ENCODE measurements at places on chromosomes 3 and 15.

DNA sequence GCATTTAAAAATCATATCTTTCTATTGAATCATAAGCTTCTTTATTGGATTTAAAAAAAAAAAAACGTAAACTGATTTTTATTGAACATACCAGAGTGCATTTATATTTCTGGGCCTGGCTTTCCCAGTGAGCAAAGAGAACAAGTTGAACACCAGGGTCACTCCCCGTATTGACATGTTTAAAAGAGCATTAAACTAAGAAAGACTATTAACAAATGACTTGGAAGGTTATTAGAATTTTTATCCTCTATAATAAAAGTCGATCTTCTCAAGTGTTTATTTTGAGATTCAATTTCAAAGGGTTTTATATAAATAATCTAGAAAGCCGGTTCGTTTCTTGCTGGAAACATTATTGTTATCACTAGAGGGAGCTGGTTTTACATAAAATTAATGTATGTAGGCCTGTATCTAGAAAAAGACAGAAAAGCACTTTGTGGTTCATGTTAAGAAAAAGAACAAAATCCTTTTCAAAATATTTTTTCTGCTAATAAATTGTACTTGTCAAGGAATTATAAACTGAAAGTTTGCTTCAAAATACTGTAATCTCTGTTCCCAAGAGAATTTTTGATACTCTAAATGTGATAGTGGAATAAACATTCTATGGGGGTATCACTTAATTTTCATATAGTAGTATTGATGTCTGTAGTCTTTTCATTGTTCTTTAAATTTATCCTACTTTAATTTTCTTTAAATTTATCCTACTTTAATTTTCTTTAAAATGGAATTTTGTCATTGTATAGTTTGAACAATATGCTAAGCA lies 321.8 kb upstream of the MME start:
- DNase-seq: peak; percentile 16

- DNase-seq: no peak
Observed at GRCh38 chr3:13580256-13581023, 31.5 kb downstream of the FBLN2 start.

DNA sequence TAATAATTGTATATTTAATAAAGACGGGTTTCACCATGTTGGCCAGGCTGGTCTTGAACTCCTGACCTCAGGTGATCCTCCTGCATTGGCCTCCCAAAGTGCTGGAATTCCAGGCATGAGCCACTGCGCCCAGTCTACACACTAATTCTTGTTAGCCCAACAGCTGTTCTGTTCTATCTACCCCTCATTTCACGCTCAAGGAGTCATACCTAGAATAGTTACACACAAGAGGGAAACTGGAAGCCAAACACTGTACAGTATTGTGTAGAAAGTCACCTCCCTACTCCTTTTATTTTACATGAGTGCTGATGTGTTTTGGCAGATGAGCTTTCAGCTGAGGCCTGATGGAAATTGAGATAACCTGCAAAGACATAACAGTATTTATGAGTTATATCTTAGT lies 13.4 kb upstream of the CTDSPL2 start:
- DNase-seq: no peak

DNA sequence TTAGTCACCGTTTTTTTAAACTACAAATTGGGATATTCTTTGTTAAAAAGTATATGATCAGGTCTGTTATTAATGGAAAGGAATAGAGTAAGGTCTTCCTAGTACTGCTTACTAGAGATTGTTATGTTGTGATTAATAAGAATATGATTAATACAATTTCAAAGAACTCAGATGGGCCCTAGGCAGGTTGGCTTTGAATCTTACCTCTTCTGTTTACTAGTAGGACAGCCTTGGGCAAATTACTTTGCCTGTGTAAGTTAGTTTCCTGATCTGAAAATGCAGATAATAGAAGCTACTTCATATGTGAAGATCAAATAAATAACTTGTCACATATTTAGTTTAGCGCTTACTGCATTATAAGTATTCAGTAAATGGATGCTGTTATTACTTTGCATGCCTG lies 6.9 kb downstream of the GFM1 start:
- DNase-seq: no peak

Data from AG08396 (cell line).